ENCODE measurements at places on chromosomes 16 and 17.
A peak's percentile ranks its signal among the peaks of the same experiment; 100 is the strongest.

DNA sequence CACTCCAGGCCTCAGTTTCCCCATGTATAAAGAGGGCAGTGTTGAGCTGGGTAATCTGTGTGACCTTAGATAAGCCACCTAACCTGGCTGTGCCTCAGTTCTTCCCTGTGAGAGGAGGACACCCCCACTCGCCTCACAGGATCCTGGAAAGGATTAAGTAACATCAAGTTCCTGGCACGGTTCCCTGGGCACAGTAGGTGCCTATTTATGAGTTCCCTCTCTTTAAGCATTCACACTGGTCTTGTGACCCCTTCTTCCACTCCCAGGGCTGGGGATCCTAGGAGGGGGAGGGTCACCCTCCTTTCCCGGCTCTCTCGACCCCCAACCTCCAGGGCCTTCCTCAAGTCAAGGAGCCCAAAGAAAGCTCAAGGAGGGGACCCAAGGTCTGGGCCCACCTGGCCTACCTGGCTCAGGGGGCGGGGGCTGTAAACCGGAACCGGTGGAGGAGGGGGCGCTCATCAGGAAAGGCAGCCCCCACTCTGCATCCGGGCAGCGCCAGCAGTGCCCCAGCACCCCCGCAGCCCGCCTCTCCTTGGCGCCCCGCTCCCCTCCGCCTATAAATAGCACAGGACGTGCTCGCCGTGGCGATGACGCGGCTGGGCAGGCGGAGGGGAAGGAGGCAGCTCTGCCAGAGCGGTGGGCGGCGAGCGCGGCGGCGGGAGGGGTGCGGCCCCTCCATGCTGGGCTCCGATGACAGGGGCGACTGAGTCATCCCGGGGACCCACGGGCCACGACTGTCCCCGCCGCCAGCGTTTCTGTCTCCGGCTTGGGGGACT is 9.4 kb downstream of the RPL19 start:
- peak; percentile 67 for DNase-seq

GRCh38 chr17:78315355-78316114 is 44.3 kb downstream of the SOCS3 start:
- no peak for DNase-seq

- DNase-seq: no peak
Measured at GRCh38 chr16:56542039-56542438, 22.2 kb upstream of the BBS2 start.

- no peak for DNase-seq
Measured at GRCh38 chr17:70804161-70804560, 634.8 kb downstream of the KCNJ2 start.

GRCh38 chr16:85314512-85314971 is 202.3 kb upstream of the CIBAR2 start:
- DNase-seq: no peak

DNA sequence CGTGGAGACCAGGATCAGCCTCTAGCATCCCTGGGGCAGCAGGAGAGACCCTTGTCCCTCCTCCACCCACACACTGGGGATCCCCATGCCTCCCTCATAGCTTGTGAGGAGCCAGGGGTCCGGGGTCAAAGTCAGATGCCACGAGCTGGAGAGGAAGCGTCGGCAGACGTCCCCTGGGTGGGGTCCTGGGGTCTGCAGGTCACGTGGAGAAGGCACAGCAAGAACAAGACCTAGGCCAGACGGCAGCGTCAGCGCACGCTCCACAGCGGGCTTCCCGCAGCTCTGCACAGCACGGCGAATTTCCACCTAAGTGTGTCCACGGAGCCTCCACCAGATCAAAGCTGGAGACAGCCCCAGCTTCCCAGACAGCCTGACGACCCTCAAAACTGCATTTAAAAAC is 49.3 kb downstream of the SLC7A5 start:
- DNase-seq: no peak

- DNase-seq: no peak
Measured at GRCh38 chr16:8928467-8928957, 35.2 kb downstream of the USP7 start.

- DNase-seq: no peak
Measured at GRCh38 chr17:3890878-3891219, 2.0 kb downstream of the CAMKK1 start.

DNA sequence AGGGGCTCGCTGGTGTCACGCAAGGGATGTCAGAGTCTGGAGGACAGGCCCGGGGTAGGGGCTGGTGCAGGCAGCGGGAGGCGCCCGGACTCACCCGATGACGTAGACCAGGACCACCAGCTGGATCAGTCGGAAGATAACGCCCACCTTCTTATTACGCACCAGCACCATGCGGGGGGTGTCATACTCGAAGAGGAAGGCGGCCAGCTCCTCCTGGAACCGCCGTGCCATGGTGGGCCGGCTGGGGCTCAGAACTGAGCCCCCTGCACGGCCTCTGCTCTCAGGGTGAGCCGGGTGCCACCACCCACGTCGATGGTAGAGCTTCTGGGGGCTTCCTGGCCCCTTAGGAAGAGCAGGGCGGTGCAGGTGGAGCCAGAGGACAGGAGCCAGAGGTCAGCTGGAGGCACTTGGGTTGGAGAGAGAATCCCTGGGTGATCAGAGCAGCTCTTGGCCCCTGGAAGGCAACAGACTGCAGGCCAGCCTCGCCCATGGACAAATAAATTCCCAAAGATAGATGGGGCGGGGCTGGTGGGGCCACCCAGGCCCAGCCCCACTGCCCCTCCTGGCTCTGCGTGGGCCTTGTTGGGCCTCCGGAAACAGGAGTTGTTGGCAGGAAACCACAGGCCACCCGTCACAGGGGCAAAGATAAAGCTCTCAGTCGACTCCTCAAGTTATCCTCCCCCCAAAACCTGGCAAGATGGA is at the start of gene P2RX1:
Gene P2RX1, minus strand, starts transcription at position 471 of the 702 bp plus-strand sequence. Its CDS starts 240 bp downstream, at position 231.
- DNase-seq: peak; percentile 85

GRCh38 chr17:79330696-79331095 is 256.1 kb downstream of the ENGASE start:
- DNase-seq: no peak

DNA sequence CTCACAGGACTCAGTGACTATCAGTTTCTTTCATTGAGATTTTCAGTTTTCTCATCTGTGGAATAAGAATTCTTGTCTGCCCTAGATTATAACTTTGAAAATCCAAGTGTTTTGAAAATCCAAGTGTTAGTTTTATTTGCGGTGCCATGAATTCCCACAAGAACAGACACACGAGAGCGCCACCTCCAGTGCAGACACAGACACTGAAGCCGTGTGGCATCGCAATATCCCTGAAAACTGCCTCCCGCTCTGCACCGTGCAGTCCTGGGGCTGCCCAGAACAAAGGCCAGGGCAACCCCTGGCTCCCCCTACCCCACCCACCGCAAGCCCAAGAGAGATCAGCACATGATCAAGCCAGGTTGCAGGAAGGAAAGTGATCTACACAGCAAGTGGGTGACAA is 229.5 kb upstream of the ASIC2 start:
- DNase-seq: no peak

DNA sequence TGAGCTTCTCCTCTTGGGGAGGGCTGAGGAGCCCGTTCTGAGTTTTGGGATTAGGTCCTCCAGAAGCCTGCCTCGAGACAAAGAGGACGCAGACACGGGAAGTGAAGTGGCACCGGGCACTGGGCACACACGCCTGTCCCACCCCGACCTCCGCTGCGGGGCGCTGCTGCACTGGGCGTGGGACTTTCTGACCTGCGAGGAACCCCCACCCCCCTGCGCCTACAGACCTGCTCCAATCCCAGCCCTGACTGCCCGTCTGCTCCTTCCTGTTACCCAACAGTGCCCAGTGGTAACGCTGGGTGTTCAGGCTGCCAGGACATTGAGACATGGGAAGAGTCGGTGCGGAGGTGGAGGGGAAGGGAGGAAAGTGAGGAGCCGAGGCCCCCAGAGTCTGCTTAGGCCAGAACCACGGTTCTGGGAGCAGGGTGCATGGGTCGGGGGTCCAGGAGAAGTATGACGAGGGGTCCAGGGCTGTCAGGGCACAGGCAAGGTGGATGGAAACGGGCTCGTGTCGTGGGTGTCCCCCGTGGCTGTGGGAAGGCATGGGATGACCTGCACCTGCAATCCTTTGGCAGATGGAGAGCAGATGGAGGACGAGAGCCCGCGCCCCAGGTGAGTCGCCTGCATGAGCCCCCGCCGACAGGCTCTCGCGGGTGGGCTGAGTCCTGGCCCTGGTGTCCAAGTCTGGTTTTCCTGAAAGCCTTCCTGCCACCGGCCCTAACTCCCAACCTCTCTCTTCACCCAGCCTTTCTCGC is 112.0 kb upstream of the CREBBP start:
- DNase-seq: no peak

GRCh38 chr16:11668623-11669379 is 546 bp downstream of the SNN start:
- DNase-seq: no peak

DNA sequence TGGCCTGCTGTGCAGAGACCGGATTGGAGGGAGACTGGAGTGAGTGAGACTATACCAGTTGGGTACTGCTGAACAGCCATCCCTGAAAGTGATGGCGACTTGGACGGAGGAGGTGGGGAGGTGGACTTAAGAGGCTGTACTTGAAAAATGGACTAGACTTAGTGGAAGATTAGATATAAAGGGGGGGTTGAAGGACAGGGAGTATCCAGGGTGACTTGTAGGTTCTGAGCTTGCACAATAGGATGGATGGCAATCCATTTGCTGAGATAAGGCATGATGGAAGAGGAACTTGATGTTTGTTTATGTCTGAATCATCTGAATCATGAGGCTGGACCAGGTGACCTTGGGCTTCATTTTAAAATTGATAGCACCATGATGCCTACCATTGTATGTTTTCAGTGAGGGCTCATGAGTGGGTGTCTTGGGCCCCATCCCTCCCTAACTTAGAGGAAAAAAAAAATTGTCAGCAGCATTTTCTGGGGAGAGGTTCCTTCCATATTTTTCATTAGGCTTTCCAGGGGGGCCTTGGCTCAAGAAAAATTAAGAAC is 41.2 kb downstream of the PRKCA start:
- DNase-seq: no peak

DNA sequence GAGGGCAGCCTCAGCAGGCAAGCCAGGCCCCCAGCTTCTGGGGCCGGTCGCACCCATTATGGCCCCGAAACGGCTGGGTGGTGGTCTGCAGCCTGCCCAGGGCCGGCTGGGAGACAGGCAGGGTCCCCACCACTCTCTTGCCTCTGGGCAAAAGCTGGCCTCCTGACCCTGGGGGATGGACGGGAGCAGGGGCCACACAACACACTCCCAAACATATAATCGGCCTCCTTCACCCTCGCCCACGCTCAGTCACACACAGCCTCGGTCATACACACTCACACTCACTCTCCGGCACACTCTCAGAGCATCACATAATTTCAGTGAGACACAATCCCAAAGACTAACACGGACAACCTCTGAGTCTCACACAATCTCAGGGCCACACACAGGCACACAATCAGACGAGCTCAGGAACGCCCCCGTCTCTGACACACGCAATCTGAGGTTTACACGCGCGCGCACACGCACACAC is 589 bp downstream of the PEMT start:
- DNase-seq: no peak

DNA sequence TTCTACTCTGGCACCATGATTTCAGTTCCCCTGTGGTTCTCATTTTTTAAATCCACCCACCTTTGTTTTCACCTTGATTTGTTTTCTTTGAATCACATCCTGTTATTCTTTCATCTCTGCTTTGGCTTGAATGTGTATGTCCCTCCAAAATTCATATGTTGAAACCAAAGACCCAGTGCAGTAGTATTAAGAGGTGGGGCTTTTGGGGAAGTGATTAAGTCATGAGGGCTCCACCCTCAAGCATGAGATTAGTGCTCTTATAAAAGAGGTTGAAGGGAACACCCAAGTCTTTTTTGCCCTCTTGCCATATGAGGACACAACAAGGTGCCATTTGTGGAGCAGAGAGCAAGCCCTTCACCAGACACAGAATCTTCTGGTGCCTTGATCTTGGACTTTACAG is 382.3 kb downstream of the SLC39A11 start:
- DNase-seq: no peak

GRCh38 chr17:78142119-78142861 is 3.9 kb upstream of the C17orf99 start:
- no peak for DNase-seq

DNA sequence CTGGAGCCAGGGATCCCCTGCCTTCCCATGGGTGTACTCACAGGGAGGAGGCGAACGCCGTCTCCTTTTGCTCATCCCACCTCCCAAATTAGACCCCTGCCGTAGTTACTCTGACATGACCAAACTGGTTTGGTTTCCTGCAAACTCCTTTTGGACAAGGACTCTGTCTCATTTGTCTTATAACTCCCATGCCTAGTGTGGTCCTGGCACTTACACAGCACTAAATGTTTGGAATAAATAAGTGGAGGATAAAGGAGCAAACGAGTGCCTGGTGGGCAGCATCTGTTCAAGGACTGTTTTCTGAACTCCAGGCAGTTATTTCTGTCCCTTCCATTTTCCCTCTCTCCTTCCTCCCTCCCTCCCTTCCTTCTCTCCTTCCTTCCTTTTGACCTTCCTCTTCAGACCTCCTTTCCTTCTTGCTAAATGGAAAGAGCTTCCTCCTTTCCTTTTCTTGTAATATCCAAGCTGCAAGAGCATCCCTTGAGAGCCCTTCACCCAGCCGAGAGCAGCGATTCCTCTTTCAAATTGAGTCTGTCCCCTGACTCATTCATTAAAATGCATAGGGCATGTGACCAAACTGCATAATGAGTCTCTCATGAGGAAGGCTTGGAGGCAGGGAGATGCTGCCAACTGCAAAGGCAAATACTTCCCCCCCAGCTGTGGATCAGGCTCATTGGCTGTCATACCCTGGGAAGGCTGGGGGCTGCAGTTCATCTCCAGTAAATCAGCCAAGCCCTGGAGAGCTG is 36.8 kb downstream of the CHD9 start:
- no peak for DNase-seq

DNA sequence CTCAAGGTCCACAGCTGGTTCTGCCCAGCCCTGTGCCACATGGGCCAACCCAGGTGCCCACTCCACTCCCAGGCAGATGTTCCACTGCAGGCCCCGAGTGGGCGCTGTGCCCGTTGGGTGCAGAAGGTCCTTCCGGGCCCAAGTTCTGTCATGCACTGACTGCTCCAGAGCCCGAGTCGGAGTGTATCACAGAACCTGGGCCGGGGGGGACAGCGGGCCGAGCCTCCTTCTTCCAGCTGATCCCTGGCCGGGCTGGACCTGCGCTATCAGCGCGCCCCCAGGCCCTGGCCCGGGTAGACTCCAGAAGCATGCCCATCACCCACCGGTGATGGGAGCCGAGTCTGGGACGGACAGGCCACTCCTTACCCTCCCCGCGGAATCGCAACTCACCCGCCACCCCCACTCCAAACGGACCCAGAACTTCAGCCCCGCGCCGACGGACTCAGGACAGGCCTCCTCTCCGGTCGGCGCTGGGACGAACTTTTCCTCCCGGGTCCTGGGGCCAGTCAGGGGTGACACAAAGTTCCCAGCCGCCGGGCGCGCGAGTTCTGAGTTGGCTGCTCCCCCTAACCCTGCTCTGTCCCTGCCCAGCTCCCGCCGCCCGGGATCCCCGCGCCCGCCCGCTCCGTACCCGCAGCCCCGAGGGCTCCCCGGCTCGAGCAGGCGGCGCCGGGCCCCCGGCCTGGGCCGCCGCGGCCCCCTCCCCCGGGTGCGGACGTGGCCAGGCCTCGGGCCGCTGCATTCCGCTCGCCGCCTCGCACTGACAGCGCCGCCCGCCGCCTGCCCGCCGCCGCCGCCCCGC is at the start of gene COPZ2:
Gene COPZ2, minus strand, starts transcription at position 762 of the 802 bp plus-strand sequence. Its CDS starts 20 bp downstream, at position 742.
- DNase-seq: peak; percentile 61

Data from naive B cell (primary cell).